Suppressor macrophage treated with lipopolysaccharide for 4 hours (primary cell): ENCODE measurements at places on chromosomes 7 and 10.

DNA sequence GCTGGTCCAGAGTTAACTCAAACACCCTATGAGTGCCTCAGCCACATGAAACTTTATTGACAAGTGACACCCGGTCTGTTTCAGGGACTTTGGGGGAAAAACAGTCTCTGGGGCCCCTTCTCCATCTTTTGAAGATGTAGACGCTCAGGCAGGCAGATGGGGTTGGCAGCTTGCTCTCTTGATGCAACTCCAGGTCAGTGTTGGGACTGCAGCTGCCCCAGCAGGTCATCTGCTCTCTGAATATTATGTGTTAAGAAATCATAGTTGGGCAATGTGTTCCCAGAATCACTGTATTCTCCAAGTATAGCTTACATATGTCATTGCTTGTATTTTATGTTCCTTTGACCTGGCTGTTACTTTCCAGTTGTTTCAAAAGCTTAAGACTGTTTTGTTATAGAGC, 544.9 kb upstream of the MGMT start:
- DNase-seq: no peak

DNA sequence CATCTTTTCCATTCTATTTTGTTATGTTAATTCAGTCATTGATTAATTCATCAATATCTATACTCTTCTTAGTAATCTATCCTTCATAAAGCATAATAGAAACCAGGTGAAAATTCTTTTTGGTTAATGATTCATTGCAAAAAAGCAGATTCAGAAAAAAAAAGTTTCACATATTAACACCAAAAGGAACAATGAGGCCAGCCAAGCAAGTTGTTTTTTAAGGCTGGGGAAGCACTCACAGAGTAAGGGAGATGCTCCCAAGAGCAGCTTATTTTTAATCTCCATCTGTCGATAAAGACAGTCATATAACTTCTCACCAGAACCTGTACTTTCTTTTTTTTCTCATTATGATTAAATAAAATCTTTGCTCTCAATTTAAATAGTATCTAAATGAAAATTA, 95.8 kb downstream of the CACNA2D1 start:
- no peak for DNase-seq

DNA sequence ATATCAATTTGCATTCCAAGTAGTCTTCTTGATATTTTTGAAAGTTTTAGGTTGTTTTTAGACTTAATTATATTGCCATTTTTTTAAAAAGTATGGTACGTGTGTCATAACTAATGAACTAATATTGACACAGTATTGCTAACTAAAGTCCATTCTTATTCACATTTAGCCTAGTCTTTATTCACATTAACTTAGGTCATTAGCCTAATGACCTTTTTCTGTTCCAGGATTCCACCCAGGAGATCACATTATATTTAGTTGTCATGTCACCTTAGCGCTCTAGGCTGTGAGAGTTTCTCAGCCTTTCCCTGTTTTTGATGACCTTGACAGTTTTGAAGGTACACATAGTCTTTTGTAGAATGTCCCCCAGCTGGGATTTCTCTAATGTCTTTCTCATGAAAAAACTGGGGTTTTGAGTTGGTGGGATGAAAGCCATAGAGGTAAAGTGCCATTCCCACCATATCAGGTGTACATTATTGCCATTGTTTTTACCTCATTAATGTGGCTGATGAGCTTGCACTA, 38.5 kb downstream of the SDHAF3 start:
- DNase-seq: no peak

GRCh38 chr10:17716161-17716560, 35.8 kb upstream of the TMEM236 start:
- DNase-seq: no peak

DNA sequence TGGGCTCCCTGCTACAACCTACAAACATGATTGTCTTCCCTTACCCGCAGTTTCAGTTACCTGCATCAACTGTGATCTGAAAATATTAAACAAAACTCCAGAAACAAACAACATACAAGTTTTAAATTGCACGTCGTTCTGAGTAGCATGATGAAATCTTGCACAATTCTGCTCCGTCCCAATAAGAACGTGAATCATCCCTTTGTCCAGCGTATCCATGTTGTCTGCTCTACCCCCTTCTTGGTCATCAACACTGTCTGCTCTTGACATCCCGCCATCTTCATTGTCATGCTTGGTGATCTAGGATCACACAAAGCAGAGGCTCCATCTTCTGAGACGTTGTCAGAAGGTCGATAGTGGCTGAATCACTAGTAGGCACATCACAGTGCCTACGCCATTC, 53.9 kb downstream of the ACADSB start:
- DNase-seq: no peak

DNA sequence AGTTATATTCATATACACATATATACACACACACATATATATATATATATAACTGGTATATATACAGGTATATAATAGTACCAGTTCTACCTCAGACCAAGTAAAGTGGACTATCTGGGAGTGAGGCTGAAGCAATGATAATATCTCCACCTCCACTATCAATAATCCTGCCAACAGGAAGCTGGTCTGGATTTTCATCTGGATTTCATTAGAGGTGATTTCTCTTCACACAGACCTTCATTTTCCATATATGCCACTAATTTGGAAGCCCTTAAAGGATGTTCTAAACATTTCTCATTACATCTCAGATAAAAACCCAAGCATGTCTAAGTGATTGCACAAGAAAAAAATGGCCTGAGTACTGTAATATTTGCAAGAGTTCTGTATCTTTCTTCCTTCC, 1.7 kb upstream of the SLC35B4 start:
- no peak for DNase-seq

DNA sequence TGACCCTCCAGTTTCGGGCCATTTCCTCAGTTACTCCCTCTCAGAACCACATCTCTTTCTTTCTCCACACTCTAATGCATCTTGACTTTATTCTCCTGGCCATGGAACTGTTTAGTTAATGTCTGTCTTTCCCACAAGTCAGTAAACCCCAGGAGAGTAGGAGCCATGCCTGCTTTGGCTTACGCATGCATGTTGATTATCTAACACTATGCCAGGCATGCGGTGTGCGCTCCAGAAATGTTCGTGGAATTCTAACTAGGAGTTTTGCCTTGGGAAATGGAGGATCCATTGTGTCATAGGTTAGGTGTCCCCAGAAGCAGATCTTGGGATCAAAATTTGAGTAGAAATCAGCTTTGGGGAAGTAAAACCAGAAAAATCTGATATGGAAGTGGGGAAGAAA, 308.9 kb downstream of the GRID1 start:
- no peak for DNase-seq

- DNase-seq: no peak
Observed at GRCh38 chr7:133246558-133246957, 6.3 kb upstream of the EXOC4 start.

GRCh38 chr10:117726596-117727295, 184.2 kb downstream of the EMX2 start:
- no peak for DNase-seq

GRCh38 chr10:13816195-13816925, 229.6 kb downstream of the PRPF18 start:
- DNase-seq: no peak

DNA sequence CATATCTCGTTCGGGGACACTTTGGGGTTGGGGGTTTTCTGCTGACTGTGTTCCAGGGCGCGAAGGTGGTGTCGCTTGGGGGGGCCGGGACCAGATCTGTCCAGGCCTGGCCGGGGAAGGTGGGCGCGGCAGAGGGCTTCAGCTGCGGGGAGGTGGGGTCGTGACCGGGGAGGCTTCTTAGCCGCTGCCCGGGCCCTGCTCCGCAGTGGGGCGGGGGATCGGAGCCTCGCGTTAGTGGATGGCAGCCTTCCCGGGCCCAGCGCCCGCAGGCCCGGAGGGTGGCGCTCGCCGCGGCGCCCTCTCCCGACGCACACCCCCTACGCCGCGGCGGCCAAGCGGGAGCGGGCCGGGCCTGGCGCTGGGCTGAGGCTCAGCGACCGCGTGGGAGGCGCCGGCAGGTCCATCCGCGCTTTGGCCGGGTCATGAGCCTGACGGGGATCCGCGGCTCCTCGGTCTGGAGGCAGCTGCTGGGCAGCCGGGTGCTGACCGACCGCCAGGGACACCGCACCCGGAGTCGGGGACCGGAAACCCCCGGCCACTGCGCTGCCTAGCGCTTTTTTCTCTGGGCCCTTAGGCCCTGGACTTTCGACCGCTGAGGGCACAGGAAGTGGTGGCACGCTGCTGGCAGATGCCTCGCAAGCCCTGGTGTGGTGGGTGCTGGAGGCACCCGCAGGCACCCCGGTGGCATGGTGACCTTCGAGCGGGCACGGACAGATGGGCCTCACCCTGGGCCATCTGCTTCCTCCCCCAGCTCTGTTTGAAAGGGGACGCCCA, 1.2 kb downstream of the AGAP3 start:
- peak; percentile 75 for DNase-seq

DNA sequence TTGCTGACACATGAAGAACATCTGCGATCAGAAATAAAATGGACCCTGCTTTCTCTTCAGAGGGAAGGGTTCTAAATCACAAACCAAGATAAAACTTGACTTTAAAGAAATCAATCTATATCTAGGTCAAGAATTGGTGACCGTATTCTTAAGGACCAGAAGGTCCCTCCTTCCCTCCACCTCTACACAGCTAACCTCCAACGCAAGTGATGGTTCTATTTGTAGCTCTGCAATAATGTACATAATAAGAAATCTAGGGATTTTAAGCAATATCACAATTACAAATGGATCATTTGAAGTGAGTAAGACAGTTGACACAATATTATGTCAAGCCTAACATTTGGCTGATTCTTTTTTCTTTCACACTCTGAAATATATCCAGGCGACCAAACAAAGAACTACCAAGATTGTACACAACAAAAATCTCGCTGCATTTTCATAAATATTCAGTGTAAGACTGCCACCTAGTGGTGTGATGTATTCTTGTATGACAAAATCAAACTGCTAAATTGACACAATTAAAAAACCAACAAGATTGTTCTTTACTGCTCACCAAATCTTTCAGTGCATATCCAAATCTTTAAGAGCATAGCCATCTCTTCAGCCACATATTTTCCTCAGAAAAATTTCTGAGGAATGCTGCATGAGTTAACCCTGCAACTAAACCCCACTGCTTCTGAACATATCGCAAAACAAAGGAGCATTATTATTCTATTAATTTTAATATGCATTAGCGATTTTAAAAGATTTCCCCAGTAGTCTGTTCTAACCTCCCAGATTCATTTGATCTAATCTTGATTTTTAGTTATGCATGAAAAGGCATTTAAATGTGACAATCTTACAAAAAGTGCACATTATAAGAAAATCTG, 44.5 kb downstream of the ICA1 start:
- peak; percentile 86 for DNase-seq

DNA sequence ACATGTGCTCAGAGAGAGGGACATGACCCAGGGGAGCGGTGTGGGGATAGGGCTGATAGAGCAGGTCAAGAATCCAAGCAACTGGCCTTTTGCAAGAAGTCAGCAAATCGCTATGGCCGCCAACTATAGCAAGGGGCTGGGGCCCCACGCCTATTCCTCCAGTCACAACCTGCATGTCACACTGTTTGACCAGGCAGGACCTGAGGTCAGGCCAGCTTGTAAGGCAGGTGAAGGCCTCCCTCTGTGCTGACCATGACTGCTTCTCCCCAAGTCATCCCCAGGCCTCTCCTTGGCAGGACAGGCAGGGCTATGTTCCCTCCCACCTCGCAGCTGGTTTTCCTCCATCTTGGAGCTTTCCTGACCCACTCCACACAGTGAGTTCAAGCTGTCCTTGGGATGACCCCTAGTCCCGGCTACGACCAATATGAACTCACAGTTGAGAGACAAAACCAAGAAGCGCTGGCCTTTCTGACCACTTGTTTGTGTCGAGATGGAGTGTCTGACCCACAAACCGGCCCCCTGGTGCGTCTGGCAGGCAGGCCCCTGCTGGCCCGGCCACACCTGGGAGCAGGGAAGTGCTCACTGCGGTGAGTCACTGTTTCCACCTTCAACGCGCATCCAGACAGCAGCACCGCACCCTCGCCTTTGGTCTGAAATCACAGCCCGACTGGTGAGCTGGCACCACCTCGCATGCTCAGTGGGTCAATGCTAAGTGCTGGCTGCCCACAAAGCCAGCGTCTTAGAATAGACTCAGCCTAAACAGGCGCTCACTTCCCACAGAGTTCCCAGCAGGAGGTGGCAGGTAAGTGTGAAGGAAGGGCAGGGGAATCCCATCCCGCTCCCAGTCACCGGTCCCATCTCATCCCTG, 81.4 kb downstream of the VWA2 start:
- no peak for DNase-seq

DNA sequence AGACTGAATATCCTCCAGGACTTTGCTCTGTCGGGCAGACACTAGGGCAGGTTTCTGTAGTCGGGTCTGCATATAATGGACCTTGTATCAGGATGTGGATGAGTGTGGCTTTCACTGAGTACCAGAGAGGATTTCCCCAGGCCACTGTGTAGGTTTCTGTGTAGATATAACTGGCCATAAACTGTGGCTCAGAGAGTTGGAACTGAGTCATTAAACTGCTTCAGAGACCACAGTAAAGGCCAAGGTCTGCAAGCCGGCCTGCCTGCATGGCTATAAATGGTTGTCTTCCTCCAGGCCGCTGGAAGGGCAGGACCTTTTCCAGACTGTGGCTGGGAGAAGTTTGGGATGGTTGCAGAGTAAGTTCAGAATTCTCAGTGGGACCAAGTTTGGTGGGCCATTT, 16.9 kb downstream of the ZNF92 start:
- no peak for DNase-seq

- no peak for DNase-seq
Observed at GRCh38 chr7:70589590-70589989, 542.4 kb upstream of the GALNT17 start.

DNA sequence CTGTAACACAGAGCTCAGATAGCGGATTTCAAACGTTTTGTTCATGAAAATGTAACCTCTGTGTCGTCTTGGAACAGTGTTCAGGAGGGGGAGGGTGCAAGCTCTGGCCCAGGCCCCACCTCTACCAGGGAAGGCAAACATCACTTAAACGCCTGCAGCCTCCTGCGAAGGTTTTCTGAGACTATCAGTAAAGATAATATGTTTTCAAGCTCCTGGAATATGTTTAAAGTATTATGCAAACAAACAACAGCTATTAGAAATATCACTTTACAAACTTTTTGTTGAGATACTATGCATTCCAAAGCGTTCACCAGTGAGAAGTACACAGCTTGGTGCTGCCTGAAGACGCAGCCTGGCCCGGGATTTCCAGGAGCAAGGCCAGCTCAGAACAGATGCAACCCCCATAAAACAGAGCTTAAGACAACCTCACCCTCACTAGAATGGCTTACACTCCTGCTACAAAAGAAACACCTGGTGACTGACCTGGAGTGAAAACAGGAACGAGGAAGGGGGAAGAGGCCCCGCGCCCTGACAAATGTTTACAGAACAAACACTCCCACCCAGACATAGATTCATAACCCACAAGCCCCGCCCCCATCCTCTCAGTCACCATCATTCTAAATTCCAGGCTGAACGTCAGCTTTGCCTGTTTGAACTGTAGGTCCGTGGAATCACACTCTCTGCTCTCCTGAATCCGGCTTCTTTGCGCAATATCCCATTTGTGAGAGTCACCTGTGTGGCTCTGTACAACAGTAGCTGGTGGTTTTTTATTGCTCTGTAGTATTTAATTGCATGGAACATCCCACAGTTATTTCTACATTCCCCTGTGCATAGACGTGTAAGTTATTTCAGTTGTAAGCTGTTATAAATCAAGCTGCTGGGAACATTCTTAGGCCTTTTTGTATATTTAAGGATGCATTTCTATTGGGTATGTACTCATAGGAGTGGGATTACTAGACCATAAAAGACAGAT, 155.0 kb downstream of the PTPRN2 start:
- DNase-seq: no peak
